Upper lobe of left lung (tissue), 6 donors: ENCODE measurements at places on chromosomes 11 and 22.

DNA sequence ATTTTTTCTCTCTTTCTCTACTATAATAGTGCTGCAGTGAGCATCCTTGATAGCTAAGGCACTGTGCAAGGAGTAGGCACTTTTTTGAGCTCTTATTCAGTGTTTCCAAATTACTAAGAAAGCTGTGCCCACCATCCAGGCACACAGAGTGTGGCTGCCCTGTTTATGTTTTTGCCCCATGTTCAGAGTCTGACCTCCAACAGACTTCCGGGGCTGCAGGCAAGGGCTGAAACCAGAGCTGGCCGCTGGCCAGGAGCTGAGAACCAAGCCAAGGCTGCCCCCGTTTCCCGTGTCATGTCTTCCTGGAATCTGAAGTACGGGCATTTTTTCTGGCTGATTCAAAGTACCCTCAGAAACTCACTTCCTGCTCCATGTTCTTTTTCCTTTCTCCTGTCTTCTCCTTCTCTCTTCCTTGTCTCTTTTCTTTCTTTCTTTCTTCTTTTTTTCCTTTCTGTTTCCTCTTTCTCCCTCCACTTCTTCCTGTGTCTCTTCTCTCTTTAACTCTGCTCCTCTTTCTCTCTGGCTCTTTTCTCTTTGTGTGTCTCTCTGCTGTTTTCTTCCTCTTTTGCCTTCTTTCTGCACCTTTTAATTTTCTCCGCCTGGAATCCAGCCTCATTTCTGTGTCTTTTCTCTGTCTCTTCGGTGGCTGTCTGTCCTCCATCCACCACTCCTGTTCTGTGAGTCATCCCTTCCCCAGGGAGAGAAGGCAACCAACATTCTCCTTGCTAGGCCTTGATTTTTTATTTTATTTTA lies 17.0 kb upstream of the KCTD14 start:
- peak; percentile 71 for DNase-seq

DNA sequence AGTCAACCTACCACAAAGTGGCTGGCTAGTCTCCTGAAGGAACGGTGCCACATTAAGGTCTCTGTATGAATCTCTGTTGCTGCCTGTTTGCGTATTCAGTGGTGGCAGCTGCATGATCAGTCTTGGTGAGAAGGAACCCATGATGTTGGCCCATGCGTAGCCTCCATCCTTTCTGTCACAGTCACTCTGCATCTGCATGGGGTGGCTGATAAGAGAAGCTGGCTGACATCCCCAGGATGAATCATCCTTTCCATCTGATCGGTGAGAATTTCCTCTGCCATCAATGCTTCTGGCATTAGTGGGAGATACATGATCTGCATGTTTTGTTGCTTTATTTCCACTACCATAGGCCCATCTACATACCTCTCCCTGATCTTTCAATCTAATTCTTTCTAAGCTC lies 199.0 kb upstream of the NECTIN1 start:
- no peak for DNase-seq

DNA sequence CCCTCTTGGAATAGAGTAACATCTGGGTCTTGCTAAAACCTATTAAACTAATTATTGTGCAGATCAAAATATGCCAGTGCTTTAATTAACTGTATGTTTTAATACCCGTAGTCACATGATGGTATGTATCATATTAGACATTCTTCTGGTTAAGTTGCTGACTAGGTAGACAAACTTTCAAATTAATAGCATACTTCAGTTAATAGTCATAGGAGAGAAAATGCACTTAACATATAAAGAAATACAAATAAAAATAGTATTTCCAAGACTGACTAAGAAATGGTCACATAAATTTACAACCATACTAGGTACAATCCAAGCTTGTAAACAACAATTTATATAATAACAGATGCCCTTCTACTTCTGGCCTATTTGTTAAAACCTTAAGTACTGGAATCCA lies 7.6 kb upstream of the EXPH5 start:
- DNase-seq: no peak

DNA sequence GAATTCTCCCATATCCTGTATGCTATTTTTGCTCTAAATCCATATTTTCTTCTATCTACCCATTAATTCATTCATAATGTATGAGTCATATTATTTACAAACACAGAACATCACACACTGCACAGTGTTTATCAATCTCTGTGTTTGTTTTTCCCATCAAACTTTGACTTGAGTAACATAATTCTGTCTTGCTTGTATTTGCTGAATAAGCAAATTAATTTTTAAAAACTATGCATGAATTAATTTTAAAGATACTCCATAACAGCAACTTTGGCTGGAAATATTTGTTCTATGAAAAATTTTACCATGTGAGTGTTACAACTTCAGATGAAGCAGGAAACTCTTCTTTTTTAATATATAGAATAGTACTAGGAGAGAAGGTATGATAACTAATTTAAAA lies 275.6 kb downstream of the GRM5 start:
- no peak for DNase-seq

GRCh38 chr22:35620624-35621251 lies 3.6 kb upstream of the MB start:
- DNase-seq: no peak

DNA sequence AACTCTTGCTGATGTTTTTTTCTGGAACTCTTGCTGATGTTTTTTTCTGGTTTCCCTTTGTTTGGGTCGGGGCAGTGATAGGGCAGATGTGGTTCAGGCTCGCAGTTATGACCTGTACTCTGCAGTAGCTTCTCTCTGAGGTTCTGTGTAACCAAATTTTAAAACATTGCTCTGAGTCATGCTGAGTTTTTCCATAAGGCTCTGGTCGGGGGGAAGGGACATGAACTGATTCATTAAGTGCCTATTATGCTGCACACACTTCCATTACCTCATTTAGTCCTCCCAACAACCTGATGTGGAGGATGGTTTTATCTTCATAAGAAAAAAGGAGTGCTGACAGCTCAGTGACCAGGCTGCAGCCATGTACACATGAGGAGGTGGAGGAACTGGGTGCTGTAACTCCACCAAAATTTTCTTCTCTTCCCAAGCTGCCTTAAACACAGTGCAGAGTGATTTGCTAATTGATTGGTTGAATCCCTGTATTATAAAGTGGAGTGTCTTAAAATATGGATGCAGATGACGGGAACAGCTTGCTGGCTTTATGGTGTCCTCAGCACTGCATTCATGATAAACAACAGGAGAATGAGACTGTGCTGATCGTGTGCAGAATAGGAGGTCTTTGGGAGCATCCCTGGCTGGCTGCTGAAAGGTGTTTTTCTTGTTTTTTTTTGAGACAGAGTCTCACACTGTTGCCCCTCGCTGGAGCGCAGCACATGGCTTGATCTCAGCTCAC lies 19.1 kb downstream of the TNRC6B start:
- DNase-seq: no peak

DNA sequence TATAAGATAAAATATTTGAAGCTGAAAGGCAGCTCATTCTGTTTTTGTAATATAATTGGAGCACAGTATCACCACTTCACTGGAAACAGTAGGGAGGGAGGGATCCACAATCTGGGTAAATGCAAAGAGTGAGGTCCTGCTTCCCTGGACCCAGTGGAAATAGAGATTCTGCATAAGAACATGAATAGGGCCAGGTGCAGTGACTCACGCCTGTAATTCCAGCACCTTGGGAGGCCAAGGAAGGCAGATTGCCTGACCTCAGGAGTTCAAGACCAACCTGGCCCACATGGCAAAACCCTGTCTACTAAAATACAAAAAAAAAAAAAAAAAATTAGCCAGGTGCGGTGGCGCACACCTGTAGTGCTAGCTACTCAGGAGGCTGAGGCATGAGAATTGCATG lies 143.7 kb downstream of the DBX1 start:
- no peak for DNase-seq

GRCh38 chr11:12721816-12722604 lies 47.8 kb downstream of the TEAD1 start:
- no peak for DNase-seq

- no peak for DNase-seq
These were observed 117.3 kb upstream of the CTSC start for GRCh38 chr11:88454881-88455280.

DNA sequence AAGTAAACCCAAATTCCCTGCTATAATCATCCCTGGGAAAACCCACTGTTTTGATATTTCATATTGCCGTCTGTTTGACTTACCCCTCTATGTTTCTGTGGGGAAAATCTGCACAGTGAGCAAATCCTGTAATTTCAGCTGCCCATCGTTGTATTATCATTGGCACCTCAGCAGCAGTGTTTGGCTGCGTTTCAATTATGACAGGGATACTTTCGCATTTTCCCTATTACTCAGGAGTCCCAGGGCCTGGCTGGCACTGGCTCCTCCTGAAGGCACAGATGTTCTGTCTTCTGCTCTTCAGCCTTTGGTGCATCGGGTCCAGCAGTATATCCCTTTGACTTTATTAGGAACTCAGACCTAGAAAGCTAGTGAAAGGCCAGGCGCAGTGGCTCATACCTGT lies 12.2 kb upstream of the MMP12 start:
- no peak for DNase-seq

DNA sequence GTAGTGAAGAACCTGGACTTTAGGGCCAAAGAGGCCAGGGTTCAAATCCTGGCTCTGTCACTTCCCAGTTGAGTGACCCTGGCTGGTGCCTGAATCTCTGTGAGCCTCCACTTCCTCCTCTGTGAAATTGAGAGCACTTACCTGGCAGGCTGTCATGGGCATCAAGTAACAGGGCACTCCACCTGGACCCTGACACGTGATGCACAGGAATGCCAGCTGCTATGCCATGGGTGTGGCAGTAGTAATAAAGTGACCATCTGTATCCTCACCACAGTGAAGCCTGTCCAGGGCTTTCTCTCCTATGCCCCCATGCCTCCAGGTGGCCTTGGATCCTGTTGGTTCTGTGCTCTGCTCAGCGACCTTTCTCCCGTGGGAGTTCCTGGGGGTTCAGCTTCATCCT lies 29.8 kb upstream of the PPP6R3 start:
- peak; percentile 61 for DNase-seq

DNA sequence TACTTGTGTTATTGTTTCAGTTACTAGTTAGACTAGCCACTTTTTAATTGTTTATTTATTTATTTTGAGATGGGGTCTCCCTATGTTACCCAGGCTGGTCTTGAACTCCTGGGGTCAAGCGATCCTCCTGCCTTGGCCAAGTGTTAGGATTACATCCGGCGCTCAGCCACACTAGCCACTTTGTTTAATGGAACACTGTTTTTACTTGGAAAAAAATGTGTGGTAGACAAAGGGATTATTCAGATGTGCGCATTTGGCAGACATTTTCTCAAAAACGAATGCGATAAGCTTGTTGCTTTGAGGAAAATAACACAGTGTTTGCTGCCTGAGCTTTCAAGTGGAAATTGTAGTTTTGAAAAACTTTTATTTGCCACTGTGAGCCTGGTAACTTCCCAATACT lies 51.0 kb downstream of the CTNND1 start:
- DNase-seq: no peak
